ENCODE measurements at places on chromosomes 5 and 9.

- no peak for DNase-seq
These were observed 250.1 kb downstream of the PBX3 start for GRCh38 chr9:125997196-125997823.

GRCh38 chr9:69470186-69470977, 145.4 kb downstream of the ENTREP1 start:
- no peak for DNase-seq

DNA sequence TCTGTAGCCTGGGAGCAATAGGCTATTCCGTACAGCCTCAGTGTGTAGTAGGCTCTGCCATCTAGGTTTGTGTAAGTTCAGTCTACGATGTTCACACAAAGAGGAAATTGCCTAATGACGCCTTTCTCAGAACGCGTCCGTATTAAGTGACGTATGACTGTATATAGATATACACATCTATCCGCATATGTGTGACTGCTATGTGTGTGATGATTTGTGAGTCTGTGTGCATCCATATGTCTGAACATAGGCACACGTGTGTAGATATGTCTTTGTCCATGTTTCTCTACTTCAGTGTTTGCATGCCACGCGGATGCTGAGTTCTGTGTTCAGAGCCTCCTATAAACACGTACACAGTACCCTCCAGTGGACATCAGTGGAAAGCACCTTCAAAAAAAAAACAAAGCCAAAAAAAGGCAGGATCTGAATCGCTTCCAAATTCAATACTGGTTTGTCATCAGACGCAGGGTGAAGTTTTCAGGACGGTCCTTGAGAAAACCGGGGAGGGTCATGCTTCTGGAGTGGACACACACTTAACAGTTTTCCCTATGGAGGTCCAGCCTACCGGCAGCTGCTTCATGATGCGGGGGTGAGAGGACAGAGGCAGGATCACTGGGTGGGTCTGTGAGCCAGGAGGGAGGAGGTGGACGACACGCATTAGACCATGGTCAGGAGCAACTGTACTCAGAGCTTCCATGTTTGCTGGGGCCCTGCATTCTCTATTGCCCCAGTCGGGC, 29.5 kb upstream of the ALDH1B1 start:
- DNase-seq = no peak

- DNase-seq = no peak
These were observed 51.2 kb upstream of the HSPA9 start for GRCh38 chr5:138626333-138626944.

DNA sequence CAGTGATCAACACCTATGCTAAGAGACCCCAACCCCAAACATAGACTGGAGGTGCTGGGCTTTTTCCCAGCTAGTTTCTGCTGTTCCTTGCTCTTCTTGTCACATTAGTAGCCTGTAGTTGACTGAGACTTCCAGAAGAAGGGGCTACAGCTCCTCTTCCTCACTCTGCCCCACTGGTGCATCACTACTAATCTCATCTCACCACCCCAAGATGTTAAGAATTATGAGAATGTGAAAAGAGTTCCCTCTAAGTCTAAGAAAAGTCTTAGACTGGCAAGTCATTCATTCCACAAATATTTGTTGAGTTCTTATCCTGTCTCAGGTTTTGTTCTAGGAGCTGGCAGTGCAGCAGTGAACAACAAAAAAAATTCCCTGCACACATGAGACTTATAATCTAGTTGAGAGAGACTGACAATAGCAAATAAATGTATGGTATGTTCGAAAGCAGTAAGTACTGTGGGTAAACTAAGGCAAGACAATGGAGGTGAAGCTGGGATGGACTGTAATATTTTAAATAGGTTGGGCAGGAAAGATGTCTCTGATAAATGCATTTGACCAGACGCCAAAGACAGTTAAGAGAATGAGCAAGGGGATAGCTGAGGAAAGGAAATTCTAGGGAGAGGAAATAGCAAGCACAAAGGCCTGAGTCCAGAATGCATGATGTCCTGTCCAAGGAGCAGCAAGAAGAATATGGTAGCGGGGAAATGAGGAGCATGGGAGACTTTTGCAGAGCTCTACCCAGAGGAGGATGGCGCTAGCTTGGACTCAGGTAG, 92.3 kb downstream of the PTCD2 start:
- no peak for DNase-seq

GRCh38 chr9:35311891-35312639, 150.3 kb downstream of the UNC13B start:
- DNase-seq = no peak

GRCh38 chr5:44942524-44943001, 133.8 kb downstream of the MRPS30 start:
- DNase-seq = no peak

DNA sequence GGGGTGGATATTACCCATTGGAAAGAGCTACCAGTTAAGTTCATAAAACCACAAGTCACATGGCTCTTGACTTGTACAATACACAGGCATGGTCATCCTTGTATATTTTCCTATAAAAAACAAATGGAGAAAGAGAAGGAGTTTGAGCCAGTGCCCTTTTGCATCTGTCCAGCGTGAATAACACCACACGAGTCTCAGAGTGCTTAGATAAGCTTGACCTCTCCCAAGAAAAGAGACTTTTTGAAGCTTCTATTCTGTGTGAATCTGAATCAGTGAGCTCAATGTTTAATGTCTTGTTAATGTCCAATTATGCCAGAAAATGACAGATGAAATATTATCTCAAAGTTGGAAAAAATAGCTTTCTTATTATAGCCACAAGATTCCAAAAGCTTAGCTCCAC, 30.9 kb upstream of the LPAR1 start:
- DNase-seq = no peak

DNA sequence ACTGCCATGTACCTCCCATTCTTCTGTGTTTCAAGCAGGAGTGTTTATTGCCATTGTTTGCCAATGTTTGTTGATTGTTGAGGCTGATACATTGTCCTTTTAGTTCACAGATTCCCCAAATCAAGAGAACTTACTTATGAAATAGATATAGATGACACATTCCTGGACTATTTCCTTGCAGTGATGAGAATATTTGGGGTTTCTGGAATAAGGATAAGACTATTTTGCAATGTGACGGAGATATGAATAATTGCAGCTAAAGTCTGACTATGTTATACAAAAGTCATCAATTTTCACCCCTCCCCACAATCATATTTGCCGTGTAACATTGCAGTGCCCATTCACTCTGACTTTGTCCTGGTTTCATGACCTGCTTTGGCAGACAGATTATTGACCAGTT, 460.8 kb downstream of the CDH10 start:
- DNase-seq = no peak

GRCh38 chr5:79514391-79515105, 614 bp upstream of the HOMER1 start:
- peak; percentile 68 for DNase-seq

DNA sequence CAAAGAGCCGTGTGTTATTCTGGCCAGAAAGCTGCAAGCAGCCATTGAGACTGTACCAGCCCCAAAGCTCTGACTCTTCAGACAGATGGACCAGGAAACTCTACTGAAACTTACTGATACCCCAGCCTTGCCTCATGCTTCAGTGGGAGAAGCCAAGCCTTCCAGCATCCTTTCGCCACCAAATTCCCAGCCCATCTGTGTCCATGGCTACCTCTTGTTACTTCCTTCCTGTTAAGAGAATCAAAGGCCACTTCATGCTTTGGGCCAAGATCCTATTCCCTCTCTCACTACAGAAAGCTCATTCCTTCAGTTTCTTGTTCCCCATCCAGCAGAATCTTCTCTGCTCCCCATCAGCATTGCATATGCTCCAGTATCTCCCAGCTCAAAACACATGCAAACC, 46.9 kb upstream of the FREM1 start:
- DNase-seq = no peak

GRCh38 chr9:123312306-123312877, 43.6 kb upstream of the CRB2 start:
- no peak for DNase-seq

DNA sequence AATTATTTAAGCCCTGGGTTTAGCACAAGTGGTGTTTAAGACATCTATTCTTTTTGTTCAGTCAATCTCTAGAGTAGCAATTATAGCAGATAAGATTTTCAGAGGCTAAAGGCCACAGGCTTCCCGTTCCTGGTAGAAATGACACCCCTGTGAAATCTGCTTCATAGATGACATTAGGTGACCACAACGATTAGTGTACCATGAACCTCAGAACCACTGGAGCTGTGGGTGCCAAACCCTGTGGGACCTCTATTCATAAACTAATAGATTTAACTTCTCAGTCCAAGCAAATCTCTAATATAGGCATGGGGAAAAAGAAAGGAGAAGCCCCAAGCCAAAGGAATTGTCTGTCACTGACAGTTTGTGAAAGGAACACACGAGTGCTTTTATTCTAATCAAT, 207.4 kb downstream of the ARRDC3 start:
- DNase-seq = no peak

- no peak for DNase-seq
These were observed 259.9 kb downstream of the GADD45G start for GRCh38 chr9:89864731-89865130.

- no peak for DNase-seq
These were observed 13.1 kb downstream of the ARSB start for GRCh38 chr5:78971998-78972397.

- DNase-seq = no peak
These were observed 117.2 kb upstream of the RGMB start for GRCh38 chr5:98656125-98656795.

DNA sequence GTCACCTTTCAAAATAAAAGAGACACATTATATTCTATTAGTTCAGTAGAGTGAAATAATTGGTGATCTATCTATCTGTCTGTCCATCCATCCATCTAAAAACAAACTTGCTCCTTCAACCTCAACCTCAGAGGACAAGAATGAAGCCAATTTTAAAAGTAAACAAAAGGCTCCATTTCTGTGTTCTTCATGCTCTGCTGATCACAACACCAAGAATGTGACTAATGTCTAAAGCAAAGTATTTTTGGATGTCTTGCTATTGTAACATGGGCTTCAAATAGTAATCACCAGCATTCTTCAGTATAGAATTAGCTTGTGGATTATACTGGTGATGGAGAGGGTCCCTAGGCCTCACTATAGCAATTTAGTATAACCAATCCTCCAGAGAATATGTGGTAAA, 1304.4 kb downstream of the MAT2B start:
- DNase-seq = no peak

- DNase-seq = no peak
These were observed 208.8 kb upstream of the TAS2R1 start for GRCh38 chr5:9838916-9839315.

DNA sequence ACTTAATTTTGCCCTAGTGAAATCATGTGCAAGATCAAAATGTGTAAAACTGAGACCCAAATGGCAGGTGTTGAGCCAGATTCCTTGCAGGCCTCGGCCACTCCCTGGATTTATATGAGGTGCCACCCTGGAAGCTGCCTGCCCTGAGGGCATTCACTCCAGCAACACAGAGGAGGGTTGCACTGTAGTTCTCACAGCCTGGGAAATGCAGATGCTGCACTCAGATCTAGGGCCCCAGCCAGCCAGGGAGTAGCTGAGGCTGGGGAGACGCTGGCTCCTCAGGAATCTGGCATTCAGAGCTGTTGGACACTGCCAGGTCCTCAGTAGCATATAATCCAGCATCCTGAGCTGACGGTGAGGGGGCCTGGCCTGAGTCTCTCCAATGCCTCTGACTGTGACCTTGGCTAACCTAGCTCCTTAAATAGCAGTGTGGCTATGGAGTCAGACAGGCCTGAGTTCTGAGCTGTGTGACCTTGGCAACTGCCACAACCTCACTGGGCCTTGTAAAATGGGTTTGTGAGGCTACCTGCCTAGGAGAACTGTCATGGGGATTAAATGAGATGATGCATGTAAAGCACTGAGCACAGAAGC, 8.7 kb downstream of the KCNMB1 start:
- no peak for DNase-seq

GRCh38 chr5:4058899-4059298, 463.3 kb downstream of the IRX1 start:
- no peak for DNase-seq

DNA sequence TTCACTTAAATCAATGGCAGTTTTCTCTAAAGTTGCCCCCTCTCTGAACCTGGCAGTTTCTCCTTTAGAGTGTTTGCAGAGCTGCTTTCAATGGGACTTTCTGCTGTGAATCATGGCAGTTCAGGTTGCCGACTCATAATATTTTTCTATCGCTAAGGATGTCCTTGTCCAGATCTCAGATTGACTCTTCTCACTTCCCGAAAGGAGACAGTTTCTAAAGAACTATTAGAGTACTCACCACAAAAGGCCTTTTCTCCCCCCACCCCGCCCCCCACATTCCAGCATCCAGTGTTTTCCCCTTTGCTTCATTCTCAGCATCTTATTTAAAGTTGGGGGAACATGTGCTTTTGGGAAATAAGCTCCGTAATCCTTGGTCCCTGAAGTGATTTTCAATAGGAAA, 443.5 kb upstream of the KLF4 start:
- no peak for DNase-seq

GRCh38 chr5:72325566-72326305, 5.6 kb downstream of the PTCD2 start:
- DNase-seq = no peak

DNA sequence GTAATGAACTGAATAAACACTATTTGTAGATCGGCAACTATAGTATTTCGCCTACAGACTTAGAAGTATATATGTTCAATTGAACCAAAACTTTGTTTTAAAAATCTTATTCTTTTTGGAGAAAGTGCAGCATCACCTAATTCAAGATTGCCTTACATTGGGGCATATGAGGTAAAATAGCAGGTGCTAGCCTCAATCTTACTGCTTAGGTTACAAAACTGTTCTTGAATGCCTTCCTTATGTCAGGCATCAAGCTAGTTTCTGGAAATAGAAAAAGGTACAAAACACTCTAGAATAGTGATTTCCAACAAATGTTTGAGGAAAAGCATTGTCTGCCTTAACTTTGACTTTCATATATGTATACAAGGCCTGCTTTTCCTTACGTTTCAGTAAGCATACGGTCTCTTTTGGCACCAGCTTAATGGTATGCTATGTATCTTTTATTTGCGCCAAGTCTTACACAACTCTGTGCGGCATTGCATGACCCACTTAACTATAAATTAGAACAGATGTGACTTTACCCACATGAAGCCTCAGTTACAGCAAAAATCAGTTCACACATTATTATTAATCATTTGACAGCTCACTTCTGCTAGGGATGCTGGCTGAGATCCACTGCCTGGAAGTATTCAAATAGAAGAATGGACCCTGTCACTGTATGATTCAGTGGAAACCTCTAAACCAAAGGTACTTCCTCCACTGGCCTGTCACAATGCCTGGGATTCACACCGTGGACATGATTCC, 174.1 kb downstream of the PRELID2 start:
- no peak for DNase-seq

- DNase-seq = no peak
These were observed 317.9 kb upstream of the MPDZ start for GRCh38 chr9:13597427-13597826.

GRCh38 chr5:18323891-18324290, 689.6 kb downstream of the TAF11L14 start:
- DNase-seq = no peak

GRCh38 chr5:72478684-72479083, 28.5 kb downstream of the ZNF366 start:
- no peak for DNase-seq

DNA sequence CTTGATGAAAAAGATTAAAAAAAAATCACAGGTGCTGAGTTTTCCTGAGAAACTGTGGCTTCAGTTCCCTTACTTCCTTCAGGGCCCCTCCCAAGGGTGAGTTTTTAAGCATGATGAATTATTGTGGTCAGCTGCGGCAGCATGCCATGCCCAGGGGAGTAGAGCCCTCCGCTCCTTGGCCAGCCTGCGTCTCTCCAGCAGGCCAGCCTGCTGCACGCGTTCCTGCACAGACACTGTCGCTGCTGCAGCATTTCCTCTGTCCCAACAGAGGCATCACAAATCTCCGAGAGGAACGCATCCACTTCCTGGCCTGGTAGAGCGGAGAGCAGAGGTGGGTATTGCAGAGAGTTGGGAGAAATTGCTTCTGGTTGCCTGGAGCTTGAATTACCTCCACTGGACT, 26.1 kb upstream of the GLRA1 start:
- DNase-seq = no peak

GRCh38 chr5:43642428-43642827, 39.4 kb downstream of the NNT start:
- no peak for DNase-seq
